Hippocampal formation (tissue), 2 donors: ENCODE measurements at places on chromosomes 1 and 21.

DNA sequence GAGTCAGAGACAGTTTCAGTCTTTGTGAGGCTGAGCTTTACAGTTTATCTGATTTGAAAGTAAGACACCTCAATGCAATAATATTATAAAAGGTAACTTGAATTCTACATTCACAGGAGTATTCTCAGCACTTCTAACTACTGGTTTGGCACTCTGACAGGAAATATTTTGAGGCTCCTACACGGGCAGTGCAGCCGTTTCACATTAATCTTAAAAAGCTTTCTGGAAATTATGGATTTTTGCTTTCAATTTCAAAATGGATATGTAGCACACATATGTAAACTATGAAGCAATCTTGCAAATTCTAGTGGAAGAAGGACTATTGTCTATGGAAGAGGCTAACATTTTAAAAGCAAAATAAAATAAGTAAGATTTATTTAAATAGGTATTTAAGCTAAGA lies 262.9 kb upstream of the SNX7 start:
- DNase-seq = no peak

- DNase-seq = no peak
Observed at GRCh38 chr1:26811708-26812107, 14.8 kb upstream of the ZDHHC18 start.

- no peak for DNase-seq
Observed at GRCh38 chr1:199859491-199859933, 168.0 kb upstream of the NR5A2 start.

DNA sequence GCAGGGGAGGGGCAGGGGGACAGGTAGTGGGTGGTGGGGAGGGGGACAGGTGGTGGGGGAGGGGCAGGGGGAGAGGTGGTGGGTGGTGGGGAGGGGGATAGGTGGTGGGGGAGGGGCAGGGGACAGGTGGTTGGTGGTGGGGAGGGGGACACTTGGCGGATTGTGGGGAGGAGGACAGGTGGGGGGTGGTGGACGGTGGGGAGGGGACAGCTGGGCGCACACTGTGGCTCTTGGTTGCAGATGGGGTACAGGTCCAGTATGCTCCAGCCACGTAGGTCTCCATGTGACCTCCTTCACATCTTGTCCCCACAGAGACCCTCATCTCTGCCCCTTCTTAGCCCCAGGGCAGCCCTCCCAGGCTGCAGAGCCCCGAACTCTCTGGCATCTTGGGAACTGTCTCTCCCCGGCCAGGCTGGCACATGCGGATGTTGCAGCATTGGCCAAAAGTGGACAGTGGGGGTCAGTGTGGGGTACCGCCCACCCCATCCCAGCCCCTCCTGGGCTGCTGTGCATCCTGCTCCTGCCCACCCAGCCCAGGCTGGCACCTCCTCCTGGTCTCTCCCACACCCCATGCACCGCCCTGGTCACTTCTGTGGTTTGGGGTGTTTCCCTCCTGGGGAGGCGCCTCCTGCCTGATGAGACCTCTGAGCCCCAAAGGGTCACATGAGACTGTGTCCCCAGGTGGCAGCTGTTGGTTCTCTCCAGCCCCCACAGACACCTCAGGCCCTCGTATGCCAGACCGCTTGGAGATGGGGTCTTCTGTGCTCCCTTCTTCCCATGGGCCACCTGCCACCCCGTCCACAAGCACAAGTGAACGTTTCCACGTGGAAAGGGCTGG lies 7.6 kb upstream of the SLC19A1 start:
- no peak for DNase-seq

- DNase-seq = no peak
Observed at GRCh38 chr1:234393190-234393589, 19.9 kb downstream of the COA6 start.

DNA sequence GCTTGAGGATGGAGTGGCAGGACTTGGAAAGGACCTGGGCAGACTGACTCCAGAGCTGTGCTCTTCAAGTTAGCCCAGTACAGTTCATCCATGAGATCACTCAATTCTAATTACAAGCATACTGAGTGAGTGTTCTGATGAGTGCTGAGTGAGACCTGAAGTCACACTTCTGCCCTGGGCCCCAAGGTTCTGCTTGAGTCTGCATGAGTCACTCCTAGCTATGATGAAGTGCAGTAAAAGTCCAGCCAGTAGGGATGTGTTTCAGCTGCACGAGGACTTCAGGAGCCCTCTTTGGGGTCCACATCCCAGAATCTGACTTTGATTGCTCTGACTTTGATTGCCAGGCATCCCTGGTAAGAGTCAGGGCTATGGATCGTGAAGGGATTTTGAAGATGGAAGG lies 35.8 kb downstream of the PLEKHA6 start:
- no peak for DNase-seq

GRCh38 chr1:71047635-71048607 lies at the start of gene PTGER3:
PTGER3 (minus strand) TSS chr1:71047816; CDS start chr1:71047577, 239 bp downstream.
- DNase-seq = no peak
